CD4-positive, alpha-beta memory T cell (primary cell): ENCODE measurements at places on chromosomes 11 and 22.

- DNase-seq, result no peak
Observed at GRCh38 chr22:45969801-45970470, 7.0 kb downstream of the WNT7B start.

DNA sequence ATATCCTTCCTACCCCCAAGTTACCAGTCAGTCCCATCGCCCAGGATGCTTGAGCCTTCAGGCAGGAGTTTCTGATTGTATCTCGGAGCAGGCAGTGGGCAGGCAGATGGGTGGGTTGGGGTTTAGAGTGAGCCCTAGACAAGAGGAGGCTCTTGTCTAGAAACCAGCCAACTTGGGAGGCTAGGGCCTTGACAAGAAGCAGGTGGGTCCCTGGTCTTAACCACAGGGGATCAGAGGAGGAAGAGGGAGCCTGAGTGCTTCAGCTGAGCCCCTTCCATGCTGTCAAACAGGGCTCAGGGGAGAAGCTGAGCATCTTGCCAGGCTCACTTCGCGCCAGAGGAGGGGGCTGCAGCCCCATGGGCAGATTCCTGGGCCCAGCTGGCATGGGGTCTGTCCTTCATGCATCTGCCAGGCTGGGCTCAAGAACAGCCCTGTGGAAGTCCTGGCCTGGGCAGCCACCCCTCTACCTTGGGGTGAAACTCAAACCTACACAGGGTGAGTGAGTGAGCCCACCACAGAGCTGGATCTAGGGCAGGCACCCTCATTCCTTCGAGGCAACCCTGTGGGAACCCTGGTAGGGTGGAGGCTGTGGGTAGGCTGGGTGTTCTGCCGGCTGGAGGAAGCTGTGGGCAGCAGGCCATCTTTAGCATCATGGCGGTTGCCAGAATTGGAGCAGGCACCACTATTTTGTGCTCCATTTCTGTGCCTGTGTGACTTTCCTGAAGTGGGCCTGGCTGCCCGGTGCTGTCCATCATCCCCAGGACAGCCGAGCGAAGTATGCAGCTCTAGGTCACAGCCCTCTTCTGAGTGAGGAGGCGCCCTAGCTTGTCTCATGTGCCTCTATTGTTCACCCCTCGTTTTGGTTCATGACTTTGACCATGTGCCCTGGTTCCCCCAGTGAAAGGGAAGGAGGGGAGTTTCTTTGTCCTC is 108.1 kb downstream of the MORC2 start:
- DNase-seq, result no peak

DNA sequence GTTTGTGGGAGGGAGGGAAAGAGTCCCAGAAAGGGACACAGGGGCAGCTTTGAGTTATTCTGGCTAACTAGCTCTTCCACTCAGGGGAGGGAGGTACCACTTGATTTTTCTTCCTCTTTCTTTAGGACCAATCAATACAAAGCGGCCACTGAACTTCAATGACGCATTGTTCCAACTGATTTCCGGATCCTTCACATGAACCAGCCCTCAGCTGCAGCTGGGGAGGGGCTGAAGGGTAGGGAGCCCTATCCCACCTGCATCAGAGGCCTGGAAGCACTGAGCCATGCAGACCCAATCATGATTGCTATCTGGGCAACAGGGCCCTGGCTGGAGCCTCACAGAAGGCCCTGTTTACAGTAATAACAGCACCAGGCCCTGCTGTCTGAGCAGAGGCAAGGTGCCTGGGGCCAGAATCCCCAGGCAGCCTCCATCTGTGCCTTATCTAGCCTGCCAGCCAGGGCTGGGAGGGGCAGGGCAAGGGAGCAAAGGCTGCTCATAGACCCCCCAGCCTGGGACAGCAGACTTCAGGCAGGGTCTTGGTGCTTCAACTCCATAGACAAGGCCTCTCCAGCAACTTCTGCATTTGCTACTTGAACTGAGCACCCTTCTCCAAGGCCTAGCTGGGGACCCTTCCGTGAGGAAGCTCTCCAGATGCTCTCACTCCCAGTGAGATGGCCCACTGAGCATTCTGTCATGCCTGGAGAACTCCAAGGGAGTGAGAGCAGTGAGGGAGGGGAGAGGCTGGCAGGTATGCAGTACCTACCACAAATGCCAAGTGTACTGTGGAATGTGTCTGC is 22.5 kb downstream of the CLPB start:
- DNase-seq, result no peak

DNA sequence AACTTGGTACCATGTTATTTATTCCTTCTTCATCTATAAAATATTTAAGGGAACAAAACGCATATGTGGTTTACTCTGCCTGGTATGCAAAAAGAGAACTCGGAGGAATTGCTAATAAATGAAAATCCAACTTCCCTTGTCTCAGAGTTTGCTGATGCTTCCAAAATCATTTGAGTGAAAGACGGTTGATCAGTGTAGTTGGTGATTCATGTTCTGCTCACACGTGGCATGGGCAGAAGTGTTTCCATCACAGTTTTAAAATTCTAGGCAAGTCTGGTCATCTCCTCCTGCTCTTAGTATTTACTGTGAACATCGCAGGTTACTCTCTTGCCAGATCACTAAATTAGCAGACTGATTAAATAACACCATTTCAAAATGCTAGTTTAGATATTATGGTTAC is 11.9 kb upstream of the PARVB start:
- DNase-seq, result no peak

DNA sequence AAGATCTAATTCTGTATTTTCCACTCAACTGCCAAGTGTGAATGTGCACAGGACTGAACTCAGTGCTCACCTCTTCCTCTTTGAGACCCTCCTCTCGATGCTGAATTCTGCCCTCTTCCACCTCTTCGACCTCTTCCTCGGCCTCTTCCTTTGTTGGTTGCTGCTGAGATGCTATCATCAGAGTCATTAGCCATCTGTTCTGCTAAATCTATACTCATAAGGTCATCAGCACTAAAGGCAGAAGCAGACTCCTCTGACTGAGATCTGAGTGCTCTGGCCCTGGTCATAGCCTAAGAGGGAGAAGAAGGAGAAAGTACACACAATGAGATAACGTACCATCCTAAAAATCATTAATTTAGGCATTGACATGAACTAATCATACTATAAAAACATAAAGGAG is 45.9 kb upstream of the GPR83 start:
- DNase-seq, result no peak

DNA sequence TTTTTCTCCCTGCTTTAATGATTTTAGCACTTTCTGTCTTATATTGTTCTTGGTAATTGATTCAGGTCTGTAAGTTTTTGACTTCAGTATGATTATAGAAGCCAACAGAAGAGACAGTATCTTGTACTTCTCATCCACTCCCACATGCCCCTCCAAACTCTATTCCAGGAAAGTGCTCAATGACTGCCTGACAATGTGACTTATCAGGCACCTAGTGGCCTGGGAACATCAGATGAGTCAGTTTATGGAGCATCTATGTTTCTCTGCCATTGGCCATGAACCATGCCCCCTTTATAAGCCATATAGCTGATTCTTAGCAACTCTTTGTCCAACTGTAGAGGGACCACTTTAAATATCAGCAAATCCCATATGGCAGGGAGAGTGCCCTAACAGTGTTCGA is 179.2 kb upstream of the MTMR2 start:
- DNase-seq, result no peak
